ENCODE measurements at places on chromosomes 6 and 20.

GRCh38 chr6:149138089-149138488 lies 179.4 kb upstream of the TAB2 start:
- no peak for DNase-seq

GRCh38 chr6:125453516-125453915 lies 151.7 kb upstream of the HDDC2 start:
- no peak for DNase-seq

GRCh38 chr6:8536122-8536521 lies 100.8 kb upstream of the SLC35B3 start:
- DNase-seq: no peak

DNA sequence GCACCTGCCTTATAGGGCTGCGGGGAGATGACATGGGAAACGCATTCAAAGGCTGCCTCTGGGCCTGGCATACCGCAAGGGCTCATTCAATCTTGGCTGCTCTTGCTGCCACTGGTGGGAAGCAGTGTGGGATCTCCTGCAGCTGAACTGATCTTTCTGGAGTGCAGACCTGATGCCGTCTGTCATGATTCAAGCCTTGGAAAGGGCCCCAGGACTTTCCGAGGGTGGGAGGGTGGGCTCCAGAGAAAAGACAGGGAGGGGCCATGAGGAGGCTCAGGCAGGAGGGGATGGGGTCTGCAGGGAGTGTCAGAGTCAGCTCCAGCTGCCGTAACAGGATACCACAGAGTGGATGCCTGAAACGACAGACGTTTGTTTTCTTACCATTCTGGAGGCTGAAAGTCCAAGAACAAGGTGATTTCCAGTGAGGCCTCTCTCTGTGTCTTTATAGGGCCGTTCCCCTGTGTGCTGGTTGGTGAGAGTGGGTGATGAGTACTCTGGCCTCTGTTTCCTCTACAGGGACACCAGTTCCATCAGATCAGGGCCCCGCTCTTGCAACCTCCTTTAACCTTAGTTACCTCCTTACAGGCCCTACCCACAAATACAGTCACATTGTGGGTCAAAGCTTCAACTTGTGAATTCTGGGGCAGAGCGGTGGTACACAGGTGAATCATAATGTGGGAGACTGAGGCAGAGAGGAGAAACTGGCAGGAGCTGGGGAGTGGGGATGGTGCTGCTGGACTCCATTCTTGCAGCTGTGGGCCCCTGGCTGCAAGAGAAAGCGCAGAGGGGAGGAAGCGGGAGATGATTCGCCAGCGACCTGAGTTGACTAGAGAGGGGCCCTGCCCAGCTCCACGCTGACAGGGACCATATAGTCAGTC lies 148.4 kb downstream of the SYCP2 start:
- DNase-seq: no peak

- no peak for DNase-seq
Observed at GRCh38 chr20:4067600-4068261, 52.4 kb upstream of the RNF24 start.

- DNase-seq: no peak
Observed at GRCh38 chr6:56938649-56939191, 16.2 kb upstream of the BEND6 start.

- DNase-seq: no peak
Observed at GRCh38 chr6:39114388-39114703, 640 bp downstream of the SAYSD1 start.

GRCh38 chr6:89970609-89971337 lies 76.5 kb downstream of the GJA10 start:
- DNase-seq: no peak

DNA sequence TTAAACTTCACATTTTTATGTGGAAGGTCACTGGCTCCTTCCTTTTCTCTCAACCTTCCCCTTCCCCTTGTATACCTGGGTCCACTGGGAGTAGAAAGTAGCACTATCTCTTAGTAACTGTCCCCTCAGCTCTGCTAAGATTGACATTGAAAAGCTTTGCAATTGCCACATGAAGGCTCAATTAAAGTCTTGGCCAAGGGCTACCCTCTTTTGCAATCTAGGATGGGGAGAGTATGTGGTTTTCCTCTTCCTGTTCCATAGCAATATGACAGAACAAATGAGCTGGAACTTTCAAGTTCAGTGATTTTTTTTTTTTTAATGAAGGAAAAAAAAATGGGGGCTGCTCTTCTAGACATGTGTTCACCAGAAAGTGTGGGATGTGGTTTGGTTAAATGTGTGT lies 37.1 kb downstream of the PROKR2 start:
- DNase-seq: no peak

DNA sequence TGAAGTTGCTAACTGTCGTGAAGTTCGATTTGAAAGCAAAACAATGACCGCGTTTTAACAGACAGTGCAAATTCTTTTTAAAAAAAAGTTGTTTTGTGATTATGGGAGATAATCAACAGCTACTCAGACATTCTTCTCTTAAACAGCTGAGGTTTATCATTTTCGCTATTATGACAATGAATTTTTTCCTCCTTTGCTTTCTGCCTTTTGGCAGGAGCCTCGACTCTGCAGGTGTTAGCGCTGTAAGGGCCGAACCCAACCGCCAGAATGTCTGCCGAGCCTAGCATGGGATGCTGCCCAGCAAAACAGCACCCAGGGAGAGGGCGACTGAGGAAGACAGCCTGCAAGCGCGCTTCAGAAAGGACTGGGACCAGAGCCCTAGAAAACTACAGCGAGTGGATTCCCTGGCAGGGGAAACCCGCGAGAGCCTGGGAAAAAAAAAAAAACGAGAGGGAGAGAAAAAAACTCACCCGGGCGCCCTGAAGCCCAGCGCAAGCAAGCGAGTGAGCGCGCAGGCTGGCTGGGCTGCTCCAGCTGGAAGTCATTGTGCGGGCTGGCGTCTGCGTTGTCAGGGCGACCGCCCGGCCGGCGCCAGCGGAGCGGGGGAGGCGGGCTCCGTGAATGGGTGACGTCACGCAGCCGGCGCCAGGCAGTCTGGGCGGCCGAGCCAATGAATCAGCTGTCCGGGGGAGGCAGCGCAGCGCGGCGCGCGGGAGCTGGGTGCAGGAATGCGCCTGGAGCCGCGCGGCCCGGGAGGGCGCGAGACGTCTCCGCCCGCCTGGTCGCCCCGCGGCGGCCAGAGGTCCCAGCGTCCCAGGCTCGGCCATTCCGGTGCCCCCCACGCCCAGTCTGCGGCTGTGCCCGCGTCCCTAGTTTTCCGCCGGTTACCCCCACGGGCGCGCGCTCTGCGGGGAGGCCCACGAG lies 32.7 kb upstream of the ID4 start:
- peak; percentile 13 for DNase-seq

DNA sequence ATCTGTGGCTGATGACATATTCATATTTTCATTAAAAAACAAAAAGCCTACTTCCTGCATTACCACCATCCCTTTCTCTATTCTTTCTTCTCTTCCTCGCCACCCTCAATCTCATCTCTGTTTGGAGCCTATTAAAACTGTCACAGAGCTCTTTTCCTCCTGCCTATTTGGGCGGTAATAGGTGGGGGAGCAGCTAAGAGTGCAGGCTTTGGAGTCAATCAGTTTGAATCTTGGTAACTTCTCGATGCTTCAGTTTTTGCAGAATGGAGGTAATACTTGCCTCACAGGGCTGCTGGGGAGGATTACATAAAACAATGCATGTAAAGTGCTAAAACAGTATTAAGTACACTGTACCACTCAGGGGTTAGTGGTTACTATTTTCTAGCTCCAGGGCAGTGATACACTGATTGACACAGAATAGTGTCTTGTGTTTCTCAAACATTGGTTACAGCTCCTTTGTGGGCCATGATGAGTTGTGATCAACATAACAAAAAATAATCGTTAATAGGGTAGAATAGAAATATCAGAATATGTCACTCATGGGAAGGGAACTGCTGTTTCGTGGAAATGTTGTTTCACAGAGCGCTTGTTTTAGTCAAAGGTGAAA lies 14.0 kb downstream of the GCLC start:
- no peak for DNase-seq

GRCh38 chr6:43718387-43719105 lies 31.0 kb upstream of the MRPS18A start:
- no peak for DNase-seq

DNA sequence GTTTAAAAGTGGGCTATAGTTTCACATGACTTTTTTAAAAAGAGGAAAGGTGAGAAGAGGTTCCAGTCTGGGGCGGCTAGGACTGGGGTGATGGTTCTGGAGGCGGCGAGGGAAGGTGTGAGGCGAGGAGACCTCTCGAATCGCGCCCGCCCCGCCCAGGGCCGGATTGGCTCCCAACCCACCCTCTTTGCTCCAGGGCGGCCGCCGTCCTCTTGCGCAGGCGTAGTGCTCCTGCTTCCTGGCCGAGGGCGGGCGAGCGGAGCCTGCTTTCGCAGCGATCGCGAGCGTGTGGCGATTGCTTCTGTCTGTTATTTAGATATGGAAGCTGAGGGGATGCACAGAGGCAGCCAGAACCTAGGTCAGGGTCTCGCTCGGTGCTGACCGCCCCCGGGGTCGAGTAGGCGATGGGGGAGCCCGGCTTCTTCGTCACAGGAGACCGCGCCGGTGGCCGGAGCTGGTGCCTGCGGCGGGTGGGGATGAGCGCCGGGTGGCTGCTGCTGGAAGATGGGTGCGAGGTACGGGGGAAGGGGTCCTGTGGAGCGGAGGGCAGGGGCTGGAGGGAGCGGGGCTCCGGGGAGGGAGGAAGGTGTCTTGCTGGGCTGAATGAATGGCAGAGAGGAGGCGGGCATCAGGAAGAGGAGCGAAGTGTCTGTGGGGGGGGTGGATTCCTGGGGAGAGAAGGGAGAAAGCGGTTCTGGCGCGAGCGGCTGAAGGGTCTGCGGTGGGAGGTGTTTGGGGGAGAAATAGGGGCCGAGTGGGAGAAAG lies at the start of gene RNF8:
TSS of gene RNF8 (plus strand) at position 223 of the 765 bp plus-strand sequence. CDS start at position 405, 182 bp downstream.
- peak; percentile 78 for DNase-seq

GRCh38 chr6:153525998-153526397 lies 394.9 kb upstream of the RGS17 start:
- no peak for DNase-seq

- no peak for DNase-seq
Observed at GRCh38 chr20:42361402-42361970, 743.3 kb upstream of the CHD6 start.

DNA sequence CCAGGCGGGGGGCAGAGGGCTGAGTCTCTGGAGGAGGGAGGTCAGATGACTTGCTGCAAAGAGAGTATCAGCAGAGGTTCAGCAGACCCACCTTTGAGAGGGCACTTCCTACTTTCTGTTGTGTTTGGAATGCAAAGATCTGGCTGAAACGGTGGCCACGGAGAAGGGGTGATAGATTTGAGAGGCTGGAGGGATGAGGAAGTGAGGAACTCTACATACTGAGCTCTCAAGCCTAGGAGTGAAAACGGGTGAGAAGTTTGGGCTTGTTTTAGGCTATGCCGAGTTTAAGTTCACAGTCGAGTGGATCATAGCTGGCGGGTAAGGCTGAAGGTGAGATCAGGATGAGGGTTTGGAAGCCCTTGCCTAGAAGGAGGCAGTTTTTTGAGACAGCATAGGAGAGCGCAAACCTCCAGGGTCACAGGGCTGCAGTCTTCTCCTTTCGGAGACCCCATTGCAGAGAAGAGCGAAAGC lies 477 bp upstream of the ITPA start:
- DNase-seq: no peak

- no peak for DNase-seq
Observed at GRCh38 chr20:46060301-46060881, 29.4 kb downstream of the NCOA5 start.

DNA sequence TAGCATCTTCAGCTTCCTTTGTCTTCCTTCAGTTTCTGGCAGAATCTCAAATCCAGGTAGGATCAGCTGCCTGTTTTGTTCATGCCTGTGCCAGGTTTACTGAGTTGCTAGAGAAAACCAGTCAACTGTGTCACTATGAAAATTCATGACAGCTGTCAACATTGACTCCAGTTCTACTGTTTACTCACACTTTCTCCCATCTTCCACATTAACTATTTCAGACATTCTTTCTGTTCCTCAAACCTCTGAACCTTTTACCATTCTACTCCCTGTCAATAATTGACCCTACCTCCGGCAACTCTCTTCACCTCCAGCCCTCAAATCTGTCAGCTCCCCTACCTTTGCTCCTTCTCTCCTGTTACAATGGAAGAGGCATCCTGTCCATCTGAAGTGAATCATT lies 8.5 kb downstream of the ENPP4 start:
- DNase-seq: no peak

DNA sequence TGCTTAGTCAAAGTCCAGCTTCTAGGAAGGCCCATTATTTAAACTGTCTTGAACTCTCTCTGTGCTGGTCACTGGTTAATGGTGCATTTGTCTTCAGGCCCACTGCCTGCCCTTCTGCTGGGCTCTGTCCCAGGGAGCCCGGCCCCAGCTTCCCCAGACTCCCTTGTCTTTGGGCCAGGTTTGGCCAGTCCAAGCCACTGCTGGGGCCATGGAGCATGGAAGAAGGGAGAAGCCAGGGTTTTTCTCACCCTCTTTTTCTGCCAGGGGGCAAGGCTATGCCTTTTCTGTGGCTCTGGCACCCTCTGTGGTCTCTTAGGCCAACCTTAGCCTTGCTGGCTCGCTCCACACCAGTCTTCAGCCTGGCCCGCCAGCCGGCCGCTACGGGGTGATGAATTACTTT lies 390.0 kb upstream of the SULF2 start:
- DNase-seq: no peak

GRCh38 chr20:57618091-57618763 lies 2.0 kb downstream of the ZBP1 start:
- DNase-seq: no peak

- DNase-seq: no peak
Observed at GRCh38 chr6:106509420-106510089, 119.7 kb downstream of the RTN4IP1 start.

GRCh38 chr6:44598679-44599078 lies 211.2 kb downstream of the CDC5L start:
- no peak for DNase-seq

DNA sequence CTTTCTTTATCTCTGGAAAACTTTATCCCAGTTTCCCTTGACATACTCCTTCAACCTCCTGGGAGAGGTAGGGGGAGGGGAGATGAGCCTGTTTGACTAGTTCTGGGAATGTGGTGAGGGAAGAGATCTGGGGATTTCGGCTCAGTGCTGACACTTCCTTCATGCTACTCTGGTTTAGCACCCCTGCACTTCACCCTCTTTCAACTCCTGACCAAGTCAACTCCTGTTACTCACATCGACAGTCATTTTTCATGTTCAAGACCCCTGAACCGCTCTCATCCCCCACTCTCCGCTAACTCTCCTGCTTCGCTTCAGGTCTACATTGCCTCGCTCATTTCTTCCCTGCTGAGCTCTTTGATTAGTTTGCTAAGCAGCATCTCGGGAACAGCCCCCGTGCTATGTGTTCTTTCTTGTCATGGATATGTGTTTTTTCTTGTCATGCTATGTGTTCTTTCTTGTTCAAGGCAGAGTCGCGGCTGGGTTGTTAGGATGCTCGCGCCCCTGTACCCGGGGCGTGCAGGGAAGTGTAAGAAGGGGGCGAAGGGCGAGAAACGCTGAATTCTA lies 16.6 kb upstream of the TRIM27 start:
- no peak for DNase-seq

GRCh38 chr20:14454296-14454695 lies 116.9 kb upstream of the FLRT3 start:
- no peak for DNase-seq

- DNase-seq: peak; percentile 71
Observed at GRCh38 chr6:30810813-30811339, 66.5 kb upstream of the IER3 start.

- no peak for DNase-seq
Observed at GRCh38 chr6:33974030-33974429, 170.2 kb upstream of the MLN start.

- no peak for DNase-seq
Observed at GRCh38 chr6:101760843-101761621, 367.5 kb downstream of the GRIK2 start.

- DNase-seq: no peak
Observed at GRCh38 chr6:147642458-147642857, 134.0 kb downstream of the SAMD5 start.

Data from activated T-helper 1 cell treated with anti-CD3 and anti-CD28 coated beads, Interleukin-2, amount 50 U/mL, for 16 hours (primary cell).